ENCODE measurements at places on chromosomes 1 and 21.

- no peak for DNase-seq
Measured at GRCh38 chr1:59990470-59990869, 63.9 kb upstream of the CYP2J2 start.

DNA sequence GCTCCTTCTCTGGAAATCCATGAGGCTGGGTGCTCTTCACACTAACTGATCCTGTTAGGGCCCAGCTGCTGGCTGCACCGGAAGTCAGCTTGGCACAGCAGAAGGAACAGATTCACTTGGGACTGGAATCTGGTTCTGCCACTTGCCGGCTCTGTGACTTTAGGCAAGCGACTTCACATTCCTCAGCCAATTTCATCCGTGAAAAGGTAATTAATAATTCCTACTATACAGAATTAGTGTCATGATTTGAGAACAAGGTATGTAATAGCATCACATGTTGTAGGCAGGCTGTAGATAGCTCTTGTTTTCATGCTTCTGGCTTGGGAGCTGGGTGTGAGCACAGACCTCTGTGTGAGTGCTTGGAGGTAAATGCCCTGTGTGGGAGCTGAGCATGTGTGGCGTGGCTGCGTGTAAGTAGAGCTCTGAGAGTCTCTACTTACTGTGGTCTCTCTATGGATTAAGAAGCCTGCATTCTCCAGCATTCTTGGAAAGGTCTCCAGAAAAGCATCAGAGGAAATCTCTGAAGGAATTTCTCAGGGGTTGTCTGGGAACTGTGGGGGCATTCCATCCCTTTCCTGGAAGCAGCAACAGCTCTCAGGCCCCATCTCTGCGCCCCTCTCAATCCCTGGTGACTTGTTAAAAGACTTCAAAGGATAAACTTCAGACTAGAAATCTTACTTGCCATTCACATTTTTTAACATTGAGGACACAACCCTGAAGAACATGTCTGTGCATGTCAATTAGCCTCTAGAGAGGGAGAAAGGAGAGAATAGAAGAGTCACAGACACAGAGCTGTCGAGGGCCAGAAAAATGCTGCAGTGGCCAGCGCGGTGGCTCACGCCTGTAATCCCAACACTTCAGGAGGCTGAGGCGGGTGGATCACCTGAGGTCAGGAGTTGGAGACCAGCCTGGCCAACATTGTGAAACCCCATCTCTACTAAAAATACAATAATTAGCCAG, 47.7 kb upstream of the PPM1J start:
- no peak for DNase-seq

GRCh38 chr1:177629526-177629925, 340.3 kb downstream of the SEC16B start:
- DNase-seq = no peak

- DNase-seq = no peak
Measured at GRCh38 chr21:45192332-45192731, 95.4 kb downstream of the POFUT2 start.

DNA sequence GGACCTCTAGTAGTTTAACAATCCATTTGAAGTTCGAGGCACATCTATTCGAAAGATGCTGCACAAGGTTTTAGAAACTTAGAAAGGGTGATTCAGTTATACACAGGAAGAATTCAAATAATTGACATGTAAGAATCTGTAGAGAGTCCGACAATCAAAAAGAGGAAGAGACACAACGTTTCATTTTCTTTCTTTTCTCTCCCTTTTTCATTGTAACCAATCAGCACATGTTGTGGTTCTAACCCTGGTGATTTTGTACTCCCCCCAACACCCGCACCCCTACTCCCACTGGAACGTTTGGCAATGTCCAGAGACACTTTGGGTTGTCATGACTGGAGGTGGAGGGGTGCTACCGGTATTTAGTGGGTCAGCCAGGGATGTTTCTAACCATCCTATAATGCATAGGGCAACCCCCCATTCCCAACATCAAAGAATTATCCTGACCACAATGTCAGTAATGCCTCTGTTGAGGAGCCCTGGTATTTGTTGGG, 4.9 kb downstream of the TGFB2 start:
- no peak for DNase-seq

- DNase-seq = no peak
Measured at GRCh38 chr1:228311091-228311490, 95.5 kb downstream of the TRIM11 start.

- no peak for DNase-seq
Measured at GRCh38 chr1:44949286-44949685, 37.1 kb downstream of the EIF2B3 start.

GRCh38 chr1:933603-933940, 9.8 kb downstream of the SAMD11 start:
- no peak for DNase-seq

DNA sequence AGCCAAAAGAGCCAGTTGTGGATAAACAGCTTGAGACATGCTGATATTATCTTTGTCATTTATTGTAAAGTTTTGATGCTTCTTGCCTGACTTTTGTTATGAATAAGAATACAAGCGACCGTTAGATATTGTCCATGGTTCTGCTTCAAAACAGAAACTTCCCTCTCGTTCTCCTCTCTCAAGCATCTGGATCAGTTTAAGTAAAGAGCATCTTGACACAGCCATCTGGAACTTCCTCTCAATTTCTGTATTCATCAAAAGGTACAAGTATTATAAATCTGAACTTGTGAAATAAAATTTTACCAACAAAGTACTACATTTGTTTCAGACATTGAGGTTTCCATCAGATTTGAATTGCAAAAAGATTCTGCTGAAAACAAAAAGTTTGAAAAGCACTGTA, 36.4 kb upstream of the CLDN14 start:
- no peak for DNase-seq

GRCh38 chr1:171081763-171082201, 8.9 kb upstream of the FMO3 start:
- DNase-seq = no peak

- DNase-seq = no peak
Measured at GRCh38 chr1:145918992-145919939, 749 bp upstream of the PEX11B start.

DNA sequence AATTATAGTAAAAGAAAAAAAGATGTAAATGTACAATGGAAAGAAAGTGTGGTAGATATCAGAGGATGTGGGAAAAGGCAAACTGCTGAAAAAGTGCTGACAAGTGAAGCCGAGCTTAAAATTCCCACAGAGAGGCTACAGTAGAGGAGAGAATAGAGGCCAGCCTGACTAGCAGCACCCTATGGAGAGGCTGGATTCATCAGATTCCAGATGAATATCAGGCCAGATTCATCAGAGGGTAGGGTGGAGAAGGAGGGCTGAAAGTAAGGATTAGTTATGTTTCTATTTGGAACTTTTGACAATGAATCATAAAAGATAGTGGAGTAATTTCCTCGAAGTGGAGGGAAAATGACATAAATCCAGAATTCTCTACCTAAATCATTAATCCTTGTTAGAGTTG, 60.4 kb upstream of the NEK7 start:
- DNase-seq = no peak

GRCh38 chr1:150410582-150411101, 46.7 kb downstream of the RPRD2 start:
- no peak for DNase-seq

DNA sequence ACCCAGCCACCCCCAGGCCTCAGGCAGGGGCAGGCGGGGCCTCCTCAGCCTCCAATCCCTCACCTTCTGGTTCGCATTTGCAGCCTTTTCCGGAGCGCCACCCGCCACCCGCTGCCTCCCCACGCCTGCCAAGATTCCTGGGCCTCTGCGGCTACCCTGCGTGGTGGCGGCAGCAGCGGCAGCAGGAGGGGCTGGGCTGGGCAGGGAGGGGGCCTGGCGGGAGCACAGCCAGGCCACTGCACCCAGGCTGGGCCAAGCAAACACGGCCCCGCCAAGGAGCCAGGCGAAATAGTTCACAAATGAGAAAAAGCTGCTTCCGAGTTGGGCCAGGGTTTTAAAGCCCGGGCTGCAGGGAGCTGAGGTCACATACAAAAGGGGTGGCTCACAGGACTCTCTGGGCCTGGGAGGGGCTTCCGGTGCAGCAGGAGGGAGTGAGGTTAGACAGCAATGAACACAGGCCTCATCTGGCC, 9.8 kb downstream of the COL8A2 start:
- no peak for DNase-seq

- DNase-seq = no peak
Measured at GRCh38 chr1:37317870-37318467, 156.4 kb upstream of the ZC3H12A start.

All from chondrocyte (in vitro differentiated cells).